ENCODE measurements at places on chromosomes 2 and 18. TPM values are rescaled to one million over a fixed set of nuclear protein-coding genes. Genes with fewer than 3 reads are reported as not detected.

GRCh38 chr2:26877276-26877675 is 29.3 kb downstream of the DPYSL5 start:
- H3K4me3 ChIP-seq, result no peak overlapping the region
- peaks cover 33% of the 10 kb centered on the region for H3K27me3 ChIP-seq
- no peak overlapping the region for H3K27ac ChIP-seq
- no peak for DNase-seq
- no peaks in the 10 kb centered on the region for H3K36me3 ChIP-seq

DNAJC5G gene
- 0.18 TPM for total RNA-seq

GRCh38 chr18:11425211-11425610 is 184.2 kb upstream of the SLC35G4 start:
- H3K4me1 ChIP-seq, result no peaks in the 10 kb centered on the region
- H3K4me3 ChIP-seq, result no peak overlapping the region
- no peaks in the 10 kb centered on the region for H3K36me3 ChIP-seq

SETBP1 gene
- total RNA-seq, result 9.6 TPM

GRCh38 chr2:36489281-36489680 is 108.7 kb downstream of the FEZ2 start:
- peaks cover 29% of the 10 kb centered on the region for H3K4me1 ChIP-seq
- DNase-seq, result no peak
- H3K27me3 ChIP-seq, result no peaks in the 10 kb centered on the region
- H3K27ac ChIP-seq, result peak overlapping the region; percentile 75
- 0 out of 2 replicates have a peak, but pooled peaks cover 3% of the 10 kb centered on the region for H3K36me3 ChIP-seq

GRCh38 chr2:49687918-49688317 is 533.6 kb upstream of the FSHR start:
- no peaks in the 10 kb centered on the region for H3K27me3 ChIP-seq
- H3K36me3 ChIP-seq, result no peaks in the 10 kb centered on the region
- DNase-seq, result no peak
- H3K4me3 ChIP-seq, result no peak overlapping the region

Measured in WTC11 (cell line).